ENCODE measurements at places on chromosomes 11 and 22.

GRCh38 chr22:17472932-17473331 is 90.4 kb upstream of the SLC25A18 start:
- DNase-seq = no peak

DNA sequence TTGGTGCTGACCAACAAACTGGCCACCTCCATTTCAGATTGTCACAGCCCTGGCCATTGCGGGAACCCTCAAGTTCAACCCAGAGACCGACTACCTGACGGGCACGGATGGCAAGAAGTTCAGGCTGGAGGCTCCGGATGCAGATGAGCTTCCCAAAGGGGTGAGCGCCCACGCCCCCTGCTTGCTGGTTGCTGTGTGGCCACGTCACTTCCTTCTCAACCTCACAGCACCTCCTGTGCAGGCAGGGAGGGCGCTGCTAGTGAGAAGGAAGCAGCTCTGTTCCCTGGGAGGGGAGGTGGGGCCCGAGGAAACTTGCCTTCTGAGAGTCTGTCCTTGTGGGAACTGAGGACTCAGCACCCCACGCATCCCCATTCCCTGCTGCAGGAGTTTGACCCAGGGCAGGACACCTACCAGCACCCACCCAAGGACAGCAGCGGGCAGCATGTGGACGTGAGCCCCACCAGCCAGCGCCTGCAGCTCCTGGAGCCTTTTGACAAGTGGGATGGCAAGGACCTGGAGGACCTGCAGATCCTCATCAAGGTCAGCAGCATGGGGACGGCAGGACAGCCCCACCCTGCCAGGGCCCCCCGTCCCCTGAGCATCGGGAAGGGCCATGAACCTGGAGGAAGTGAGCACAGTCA is 19.3 kb downstream of the POLR3H start:
- DNase-seq = no peak

DNA sequence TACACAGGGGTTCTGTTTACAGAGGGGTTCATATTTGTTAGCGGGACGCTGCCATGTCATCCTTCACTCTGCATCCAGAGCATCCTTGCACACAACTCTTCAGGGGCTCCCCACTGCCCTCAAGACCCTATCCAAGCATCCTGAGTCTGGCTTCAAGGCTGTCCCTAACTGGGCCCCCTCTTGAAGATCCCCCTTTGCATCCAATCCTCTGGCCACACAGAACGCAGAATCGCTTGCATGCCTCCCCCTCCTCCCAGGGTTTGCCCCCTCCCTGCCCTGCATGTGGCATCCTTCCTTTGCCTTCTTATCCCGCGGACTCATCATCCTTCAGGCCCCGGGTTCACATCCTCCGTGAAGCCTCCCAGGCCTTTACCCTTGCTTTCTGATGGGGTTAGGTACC is 18.6 kb downstream of the C1QTNF6 start:
- no peak for DNase-seq

DNA sequence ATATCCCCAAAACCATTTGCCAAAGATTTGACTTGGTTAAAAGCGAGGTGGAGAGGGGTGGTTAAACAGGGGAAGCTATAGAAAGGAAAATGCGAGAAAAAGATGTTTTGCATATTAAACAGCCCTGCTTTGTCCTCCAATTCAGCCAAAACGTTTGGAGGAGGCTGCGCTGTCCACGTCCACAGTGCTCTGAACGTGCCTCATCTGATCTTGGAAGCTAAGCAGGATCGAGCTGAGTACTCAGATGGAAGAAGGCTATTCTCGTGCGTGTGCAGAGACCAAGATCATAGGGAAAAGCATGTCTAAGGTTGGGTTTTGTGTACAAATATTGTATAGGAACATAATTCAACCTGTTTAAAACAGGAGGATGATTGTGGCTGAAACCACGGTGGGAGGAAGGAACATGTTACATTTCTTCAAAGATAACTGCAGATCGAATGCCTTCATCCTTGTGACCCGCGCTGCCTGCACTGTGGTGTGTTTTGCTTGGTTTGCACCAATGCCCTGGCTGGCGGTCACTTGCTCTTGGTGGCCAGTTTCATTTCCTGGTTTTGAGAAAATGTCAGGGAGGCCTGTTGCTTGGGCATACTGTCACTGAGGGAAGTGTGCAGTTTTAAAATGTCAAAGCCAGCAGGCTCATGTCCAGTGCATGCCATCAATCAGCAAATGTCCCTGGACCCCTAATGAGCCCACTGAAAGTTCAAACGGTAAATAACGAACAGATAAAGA is 40.4 kb downstream of the FLI1 start:
- DNase-seq = no peak

GRCh38 chr11:73157101-73158010 is 15.2 kb upstream of the FCHSD2 start:
- no peak for DNase-seq

DNA sequence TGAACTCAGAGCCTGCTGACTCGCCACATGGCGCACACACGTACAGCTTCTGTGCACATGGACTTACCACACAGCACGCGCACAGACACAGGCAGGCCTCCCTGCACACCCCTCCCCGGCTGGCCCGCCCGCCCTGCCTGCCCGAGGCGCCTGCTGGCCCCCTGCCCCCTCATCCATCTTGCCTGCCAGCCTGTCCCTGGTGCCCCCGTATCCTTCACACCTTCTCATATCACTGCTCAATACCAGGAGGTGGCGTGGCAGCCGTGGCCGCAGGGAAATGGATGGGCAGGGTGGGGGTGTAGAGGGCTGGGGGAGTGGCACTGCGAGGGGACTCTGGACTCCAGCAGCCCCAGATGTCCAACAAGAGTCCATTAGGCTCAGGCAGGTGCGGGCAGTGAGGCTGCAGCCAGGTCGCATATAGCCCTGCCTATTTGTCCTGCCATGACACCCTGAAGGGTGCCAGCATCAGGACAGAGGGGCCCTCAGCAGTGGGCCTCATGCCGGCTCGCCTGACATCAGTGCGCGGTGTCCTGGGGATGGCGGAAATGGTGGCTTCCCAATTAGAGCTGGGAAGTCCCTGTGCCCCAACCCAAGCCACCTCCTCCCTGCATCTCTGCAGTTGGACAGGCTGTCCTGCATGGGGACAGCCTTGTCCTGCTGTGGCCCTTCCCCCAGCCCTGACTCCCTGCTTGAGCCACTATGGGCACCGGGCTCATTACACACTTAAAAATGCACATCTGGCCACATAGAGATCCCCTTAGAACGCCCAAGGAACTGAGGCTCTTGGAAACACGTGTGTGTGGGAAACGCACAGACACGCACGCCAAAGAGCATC is 2.0 kb upstream of the TBX10 start:
- no peak for DNase-seq

GRCh38 chr11:84800755-84801346 is 826.3 kb downstream of the DLG2 start:
- DNase-seq = peak; percentile 4

GRCh38 chr11:11733246-11733747 is 108.5 kb upstream of the USP47 start:
- DNase-seq = no peak

DNA sequence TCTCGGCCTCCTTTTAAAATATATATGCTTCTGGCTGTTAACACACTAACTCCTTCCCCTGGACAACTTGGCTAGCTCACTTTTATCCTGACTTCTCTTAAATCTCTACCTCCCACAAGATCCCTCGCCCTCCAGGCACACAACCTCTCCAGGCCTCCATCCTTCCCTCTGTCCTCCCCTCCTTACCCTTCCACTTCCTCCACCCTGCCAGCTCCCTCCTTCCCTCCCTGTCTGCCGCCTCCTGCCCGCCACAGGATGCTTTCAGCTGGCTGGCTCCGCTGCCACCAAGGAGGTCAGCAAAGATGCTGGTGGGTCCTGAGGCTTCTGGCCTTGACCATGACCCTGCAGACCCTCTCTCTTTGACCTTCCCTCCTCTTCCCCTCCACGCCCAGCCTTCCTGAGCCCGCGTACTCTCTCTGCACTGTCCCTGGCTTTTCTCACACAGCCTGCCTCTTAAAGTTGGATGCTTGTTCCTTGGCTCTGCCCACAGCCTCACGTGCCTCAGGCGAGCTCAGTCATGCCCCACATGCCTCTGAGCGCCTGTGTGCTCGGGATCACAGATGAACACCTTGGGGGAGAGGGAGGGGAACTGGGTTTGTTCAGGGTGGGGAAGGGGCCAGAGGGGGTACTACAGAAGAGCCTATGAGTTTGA is 6.7 kb downstream of the NFAM1 start:
- no peak for DNase-seq

- DNase-seq = no peak
Observed at GRCh38 chr22:17726006-17726927, 48.0 kb downstream of the BID start.

DNA sequence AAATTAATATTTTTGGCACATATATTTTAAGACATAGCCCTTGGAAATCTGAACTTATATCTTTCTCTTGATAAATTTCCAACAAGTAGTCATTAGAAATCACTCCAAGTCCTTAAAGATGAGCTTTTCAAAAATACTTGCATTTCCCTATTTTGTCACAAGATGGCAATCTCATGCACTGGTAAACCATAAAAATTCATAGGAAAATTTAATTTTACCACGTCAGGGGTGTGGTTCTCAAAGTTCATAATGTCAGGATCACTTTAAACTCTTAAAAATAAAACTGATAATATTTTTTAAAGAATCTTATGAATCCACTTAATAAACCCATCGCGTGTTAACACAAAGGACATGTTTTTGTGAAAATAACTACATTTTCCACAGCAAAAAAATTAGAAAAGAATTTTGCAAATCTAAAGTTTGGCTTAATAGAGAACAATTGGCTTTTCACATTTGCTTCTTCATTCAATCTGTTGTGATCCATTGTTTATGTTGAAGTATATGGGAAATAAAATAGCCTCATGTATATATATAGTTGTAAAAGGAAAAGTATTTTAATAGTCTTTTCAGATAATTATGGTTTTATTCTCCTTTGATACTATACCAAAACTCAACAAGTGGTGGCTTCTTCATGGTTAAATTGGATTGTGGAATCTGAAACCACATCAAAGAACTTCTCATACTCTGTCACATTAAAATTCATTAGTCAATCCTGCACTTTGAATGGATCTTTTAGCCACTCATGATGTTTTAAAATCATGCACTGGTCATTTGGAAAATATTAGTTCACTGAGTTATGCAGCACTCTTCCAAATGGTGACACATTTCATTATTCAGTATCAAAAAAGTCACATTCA is 169.1 kb downstream of the CADM1 start:
- peak; percentile 24 for DNase-seq

GRCh38 chr22:47748271-47748670 is 985.8 kb downstream of the TBC1D22A start:
- DNase-seq = no peak

DNA sequence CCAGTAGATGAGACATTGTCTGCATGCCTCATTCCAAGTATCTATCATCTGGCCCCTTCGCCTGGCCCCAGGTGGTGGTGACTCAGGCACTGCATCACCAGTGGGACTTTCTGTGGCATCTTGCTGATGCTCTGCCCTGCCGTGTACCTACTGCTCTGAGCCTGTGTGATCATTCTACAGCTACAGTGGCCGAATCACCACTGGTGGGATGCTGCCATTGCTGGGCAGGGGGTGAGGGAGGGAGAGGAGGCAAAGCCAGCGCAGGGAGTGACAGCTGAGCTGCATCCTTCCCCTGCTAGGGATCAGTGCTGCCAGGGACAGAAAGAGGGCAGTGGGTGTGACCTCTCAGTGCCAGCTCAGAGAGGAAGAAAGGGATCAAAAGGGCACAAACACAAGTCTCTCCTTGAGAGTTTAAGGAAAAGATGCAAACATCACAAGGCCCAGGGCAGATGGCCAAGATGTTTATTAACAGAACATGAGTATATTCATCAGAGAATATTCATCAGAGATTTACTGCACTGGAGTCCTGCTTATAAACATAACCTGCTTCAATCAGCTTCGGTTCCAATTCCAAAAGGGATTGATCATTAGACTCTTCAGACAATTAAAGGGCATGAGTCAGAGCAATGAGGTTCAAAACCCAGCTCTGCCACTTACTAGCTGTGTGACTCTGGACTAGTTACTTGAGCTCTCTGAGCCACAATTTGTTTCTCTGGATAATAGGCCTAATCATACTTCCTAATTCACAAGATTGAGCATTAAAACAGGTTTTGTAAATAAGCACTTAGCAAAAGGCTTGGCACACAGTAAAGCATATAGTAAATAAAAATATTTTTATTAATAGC is 109.8 kb downstream of the NAT10 start:
- no peak for DNase-seq

GRCh38 chr22:36700711-36701670 is 2.6 kb downstream of the CACNG2 start:
- no peak for DNase-seq

- no peak for DNase-seq
Observed at GRCh38 chr22:35893698-35894097, 134.9 kb downstream of the RBFOX2 start.

DNA sequence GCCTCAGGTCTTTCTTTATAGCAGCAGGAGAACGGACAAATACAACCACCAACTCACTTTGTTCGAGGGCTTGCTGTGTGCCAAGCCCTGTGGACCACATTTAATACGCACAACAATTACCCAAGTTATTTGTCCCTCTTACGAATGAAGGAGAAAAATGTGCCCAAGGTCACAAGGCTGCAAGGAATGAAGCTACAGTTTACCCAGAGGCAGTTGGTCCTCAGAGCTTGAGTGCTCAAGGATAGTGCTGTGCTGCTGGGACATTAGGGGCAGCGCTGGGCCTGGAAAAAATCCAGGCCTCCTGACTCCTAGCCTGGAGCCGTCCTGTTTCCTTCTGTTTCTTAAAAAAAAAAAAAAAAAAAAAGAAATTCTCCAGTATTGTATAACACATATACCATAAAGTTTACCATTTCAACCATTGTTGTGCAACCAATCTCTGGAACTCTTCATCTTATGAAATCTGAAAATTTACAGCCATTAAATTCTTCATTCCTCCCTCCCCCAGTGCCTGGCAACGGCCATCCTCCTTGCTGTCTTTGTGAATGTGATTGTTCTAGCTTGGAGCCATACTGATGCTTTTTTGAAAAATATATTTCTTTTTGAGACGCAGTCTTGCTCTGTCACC is 1.0 kb upstream of the C11orf86 start:
- DNase-seq = no peak

- no peak for DNase-seq
Observed at GRCh38 chr11:133382131-133382812, 150.0 kb downstream of the OPCML start.

- DNase-seq = peak; percentile 54
Observed at GRCh38 chr11:118918128-118918685, 7.5 kb downstream of the BCL9L start.

All from NCI-H2227 treated with DMSO at 0.1 percent for 48 hours (cell line).